ENCODE measurements at places on chromosomes 12 and 14.

GRCh38 chr12:45349916-45350315 lies 134.0 kb downstream of the ANO6 start:
- peak; percentile 15 for DNase-seq

DNA sequence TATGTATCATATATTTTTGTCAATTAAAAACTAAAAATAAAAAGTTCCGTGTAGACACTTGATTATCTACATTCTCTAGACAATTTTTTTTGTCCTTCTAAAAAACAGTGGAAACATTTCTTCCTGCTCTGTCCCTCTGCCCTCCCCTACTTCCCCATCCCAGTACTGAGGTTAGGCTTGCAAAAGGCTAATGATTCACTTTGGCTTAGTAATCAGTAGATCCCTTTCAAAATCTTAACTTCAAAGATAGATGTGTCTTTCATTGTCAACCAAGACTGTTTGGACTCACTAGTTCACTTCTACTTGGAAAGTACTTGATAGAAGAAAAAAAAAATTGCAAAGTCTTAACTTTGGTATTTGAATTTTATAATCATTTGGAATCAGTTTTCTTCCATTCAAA lies 3.8 kb downstream of the SETD3 start:
- DNase-seq, result no peak

DNA sequence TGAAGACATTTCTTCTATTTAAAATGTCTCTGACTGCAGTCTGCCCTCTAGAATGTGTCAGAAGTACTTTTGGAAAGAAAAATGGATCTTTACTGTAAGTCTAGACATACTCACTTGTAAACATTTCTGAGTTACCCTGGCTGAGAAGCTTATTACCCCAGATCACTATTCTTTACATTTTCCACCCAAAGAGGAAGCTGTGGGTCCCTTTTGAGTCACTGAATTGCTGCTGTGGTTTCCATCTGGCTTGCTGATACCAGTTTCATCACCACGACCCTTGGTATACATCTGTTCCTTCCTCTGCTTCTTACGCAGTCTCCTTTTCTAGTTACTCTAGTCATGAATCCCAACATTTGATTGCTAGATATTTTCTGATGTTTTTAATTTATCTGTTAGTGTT lies 20.2 kb upstream of the CLEC4D start:
- no peak for DNase-seq

- no peak for DNase-seq
These were observed 480.2 kb upstream of the FBXO33 start for GRCh38 chr14:39912192-39913100.

DNA sequence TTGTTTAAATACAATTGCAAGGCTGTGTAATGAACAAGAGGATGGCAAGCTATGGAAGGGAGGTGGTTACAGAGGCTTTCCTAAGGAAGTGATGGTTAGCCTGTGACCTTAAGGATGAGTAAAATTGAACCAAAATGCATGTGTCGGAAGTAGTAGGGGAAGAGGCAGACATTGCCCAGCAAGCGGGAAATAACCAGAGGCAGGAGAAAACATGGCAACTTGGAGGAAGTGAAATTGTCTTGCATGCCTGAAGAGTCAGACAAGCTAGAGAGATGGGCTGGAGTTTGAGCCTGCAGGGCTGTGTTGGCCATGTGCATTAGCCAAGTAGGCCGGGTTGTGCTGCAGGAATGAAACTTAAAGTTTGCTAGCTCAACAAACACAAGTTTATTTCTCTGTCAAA lies 96.2 kb downstream of the BTG1 start:
- DNase-seq, result no peak

DNA sequence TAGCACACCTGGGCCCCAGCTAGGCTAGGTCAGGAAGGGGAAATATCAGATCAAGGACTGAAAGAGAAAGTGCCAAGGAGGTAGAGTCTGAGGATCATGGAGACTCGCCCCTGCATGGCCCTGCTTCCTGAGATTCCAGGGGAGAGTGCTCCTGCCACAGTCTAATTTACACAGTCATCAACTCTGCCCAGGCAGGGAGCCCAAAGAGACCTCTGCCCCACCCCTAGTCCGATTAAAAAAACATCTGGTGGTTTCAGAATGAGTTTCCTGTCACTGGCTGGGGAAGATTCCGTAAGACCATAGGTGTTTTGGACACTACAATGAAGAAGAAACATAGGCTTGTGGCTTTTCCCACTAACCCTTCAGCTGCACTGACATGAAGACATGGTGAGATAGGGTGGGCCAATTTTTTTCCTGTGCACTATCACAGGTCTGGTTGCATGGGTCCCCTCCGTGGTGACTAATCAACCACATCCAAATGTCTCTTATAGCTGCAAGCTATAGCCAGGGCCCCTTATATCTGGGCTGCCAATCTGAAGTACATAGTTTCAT lies 31.5 kb upstream of the GZMB start:
- no peak for DNase-seq

GRCh38 chr14:69242311-69243224 lies 17.4 kb upstream of the GALNT16 start:
- DNase-seq, result peak; percentile 82

- peak; percentile 76 for DNase-seq
These were observed at the start of gene IL23A for GRCh38 chr12:56338308-56339157. IL23A (plus strand) TSS chr12:56338884; CDS start chr12:56339045, 161 bp downstream.

- peak; percentile 41 for DNase-seq
These were observed 26.2 kb downstream of the BCL11B start for GRCh38 chr14:99245564-99246511.

DNA sequence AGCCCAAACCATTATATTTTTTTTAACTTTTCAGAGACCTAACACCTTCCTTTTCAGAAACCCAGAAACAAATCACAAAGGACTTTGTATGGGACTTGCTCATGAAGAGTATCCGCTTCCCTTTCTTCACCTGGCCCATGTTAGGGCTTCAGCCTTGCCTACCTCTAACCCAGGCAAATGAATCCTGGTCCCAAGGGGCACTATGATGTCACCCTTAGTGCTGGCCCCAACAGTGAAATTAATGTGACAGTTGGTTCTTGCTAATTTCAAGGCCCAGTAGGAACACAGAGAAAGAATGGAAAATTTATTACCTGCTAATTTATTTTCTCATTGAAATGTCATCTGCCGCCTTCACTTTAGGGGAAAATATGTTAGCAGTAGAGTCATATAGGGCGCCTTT lies 179.8 kb upstream of the NRXN3 start:
- no peak for DNase-seq

Measured in astrocyte of the hippocampus (primary cell).